ENCODE measurements at places on chromosomes 12 and 14.
A peak's percentile ranks its signal among the peaks of the same experiment; 100 is the strongest.

- DNase-seq: no peak
These were observed 25.3 kb downstream of the GPRC5D start for GRCh38 chr12:12926571-12927071.

DNA sequence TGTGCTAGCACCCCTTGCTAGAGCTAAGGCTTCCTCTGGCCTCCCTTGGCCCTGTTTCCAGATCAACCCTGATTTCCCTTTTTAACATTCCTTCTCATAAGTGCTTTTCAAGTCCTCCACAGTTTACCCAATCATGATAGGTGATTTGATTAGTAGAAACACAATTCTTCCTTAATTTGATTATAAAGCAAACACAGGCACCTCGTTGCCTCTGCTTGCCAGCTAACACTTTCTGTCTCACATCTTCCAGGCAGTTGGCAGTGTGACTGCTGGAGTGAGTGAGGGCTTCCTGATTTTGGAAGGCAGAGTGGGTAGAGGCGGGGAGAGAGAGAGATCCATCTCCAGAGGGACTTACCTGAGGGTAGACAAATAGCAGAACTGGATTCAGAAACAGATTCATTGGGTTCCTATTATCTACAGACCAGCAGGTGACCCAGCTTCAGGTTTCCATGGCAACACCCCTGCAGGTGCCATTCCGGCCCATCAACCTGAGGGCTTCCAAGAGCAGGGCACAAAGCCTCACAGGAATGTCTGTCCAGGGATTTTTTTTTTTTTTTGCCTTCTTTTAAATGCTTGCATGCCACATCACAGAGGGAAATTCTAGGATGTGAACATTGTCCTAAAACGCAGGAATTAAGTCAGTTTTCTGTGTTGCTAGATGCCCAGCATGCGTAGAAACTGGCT lies 77.7 kb downstream of the PLXNC1 start:
- DNase-seq: no peak

GRCh38 chr12:62632411-62632918 lies 165.8 kb downstream of the MON2 start:
- peak; percentile 57 for DNase-seq

- DNase-seq: peak; percentile 88
These were observed 9.4 kb downstream of the LHX5 start for GRCh38 chr12:113462117-113462774.

- DNase-seq: no peak
These were observed 7.4 kb downstream of the INHBC start for GRCh38 chr12:57441846-57442427.

DNA sequence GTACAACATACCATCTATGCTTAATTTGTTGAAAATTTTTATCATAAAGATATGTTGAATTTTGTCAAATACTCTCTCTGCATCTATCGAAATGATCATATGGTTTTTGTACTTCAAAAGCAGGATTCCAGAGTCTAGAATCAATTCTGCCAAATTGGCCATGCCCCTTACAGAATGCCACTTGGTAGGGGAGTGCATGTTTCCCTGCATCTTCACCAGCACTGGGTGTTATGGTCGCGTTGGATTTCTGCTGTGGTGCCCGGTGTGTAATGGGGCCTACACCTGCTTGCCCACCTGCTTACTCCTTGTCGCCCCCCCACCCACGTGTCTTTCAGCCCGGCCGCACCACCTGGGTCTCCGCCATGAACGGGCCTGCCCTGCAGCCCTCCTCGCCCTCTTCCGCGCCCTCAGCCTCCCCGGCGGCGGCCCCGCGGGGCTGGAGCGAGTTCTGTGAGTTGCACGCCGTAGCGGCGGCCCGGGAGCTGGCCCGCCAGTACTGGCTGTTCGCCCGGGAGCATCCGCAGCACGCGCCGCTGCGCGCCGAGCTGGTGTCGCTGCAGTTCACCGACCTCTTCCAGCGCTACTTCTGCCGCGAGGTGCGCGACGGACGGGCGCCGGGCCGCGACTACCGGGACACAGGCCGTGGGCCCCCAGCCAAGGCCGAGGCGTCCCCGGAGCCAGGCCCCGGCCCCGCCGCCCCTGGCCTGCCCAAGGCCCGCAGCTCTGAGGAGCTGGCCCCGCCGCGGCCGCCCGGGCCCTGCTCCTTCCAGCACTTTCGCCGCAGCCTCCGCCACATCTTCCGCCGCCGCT lies 12.3 kb downstream of the SH2B3 start:
- DNase-seq: no peak

DNA sequence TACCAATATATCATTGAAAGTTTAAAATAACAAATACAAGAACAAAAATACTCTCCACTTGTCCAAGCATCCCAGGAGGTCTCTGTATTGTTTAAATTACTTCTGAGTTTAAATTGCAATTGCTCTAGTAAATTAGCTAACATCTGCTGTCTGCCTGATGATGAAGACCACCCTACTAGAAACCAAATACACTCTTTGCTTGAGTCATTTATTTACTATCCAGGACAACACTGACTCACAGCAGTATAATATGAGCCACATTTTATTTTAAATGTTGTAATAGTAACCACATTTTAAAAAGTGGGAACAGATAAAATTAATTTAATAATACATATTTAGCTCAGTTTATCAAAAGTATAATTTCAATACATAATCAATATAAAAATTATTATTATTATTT lies 62.9 kb upstream of the EEA1 start:
- no peak for DNase-seq

- peak; percentile 34 for DNase-seq
These were observed 153.9 kb downstream of the PRKCH start for GRCh38 chr14:61475316-61475715.

DNA sequence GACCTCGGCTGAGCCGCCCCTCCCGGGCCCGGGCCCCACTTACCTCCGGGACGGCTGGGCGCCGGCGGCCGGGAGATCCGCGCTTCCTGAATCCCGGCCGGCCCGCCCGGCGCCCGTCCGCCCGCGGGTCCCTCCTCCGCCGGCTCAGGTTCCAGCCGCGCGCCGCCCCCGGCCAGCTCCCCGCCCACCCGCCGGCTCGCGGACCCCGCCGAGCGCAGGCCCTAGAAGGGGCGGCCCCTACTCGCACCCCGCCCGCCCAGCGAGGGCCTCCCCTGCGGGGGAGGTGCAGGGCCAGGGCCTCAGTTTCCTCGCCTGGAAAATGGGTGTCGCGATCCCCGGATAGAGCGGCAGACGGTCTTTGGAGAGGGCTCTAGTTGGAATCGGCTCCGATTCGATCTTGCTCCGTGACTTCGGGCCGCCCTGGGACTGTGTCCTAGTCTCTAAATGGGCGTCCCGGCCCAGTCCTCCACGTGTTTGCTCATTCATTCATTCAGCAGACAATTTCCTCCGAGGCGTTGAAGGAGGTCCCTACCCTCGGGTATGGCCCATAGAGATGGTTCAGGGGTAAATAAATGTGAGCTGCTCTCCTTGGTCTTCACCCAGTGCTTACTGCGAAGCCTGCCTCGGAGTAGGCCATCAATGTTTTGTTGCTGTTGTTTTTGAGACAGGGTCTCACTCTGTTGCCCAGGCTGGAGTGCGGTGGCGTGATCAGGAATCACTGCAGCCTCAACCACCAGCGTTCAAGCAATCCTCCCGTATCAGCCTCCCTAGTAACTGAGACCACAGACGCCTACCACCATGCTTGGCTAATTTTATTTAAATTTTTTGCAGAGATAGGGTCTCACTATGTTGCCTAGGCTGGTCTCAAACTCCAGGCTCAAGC lies at the start of gene TRPV4:
TSS of gene TRPV4 (minus strand) at position 92 of the 883 bp plus-strand sequence. CDS start 18,602 bp downstream, outside the sequence.
- no peak for DNase-seq

GRCh38 chr14:73248108-73248868 lies 11.0 kb downstream of the PAPLN start:
- no peak for DNase-seq

GRCh38 chr12:51639361-51639760 lies 48.3 kb downstream of the SCN8A start:
- DNase-seq: no peak

GRCh38 chr12:19397534-19397933 lies 41.8 kb upstream of the AEBP2 start:
- DNase-seq: no peak

- no peak for DNase-seq
These were observed 15.3 kb upstream of the NRXN3 start for GRCh38 chr14:78154827-78155226.

DNA sequence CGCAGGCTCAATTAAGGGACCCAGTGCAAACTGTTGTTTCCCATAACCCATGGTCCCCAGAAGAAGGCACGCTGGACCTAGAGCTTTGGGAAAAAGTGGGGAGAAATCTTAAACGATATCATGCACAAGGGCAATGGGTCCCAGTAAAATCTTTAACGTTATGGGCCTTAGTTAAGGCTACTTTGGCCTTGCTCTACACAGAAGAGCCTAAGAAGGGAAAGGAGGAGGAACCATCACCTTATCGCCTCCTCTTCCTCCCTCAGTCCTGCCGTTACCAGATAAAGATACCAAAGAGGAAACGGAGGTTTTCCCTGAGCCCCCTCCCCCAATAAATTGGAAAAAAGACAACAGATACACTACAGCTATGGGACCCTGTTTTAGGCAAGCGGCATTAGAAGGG lies 116.9 kb downstream of the PPHLN1 start:
- DNase-seq: no peak
